NCI-H2107 (cell line): ENCODE measurements at places on chromosomes 5 and 9.

GRCh38 chr9:115733318-115734110, 420.1 kb upstream of the PAPPA start:
- no peak for DNase-seq

DNA sequence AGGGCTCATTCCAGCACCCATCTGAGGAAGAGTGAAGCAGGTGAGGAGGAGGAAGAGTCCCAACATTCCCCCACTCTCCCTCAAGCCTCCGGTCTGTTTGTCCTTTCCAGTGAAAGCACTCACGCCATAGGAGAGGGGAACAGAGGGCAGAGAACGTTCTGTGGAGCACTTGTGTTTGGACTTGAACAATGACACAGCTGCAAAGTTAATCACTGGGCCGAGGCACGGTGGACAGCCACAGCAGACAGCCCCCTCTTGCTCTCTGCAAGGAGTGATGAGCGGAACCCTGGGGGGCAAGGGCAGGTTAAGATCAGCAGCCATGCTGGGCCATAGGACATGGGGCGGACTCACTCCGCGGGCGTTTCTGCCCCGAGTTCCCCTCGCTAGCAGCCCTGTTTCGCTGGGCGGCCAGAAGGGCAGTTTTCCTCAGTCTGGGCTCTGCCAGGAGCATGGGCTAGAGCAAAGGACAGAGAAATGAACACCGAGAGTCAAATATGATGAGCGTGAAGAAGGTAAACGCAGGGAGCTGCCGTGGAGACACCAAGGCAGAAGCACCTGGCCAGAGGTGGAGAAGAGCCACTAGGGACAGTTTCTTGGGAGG, 185.7 kb downstream of the GAPVD1 start:
- no peak for DNase-seq

- no peak for DNase-seq
Observed at GRCh38 chr5:40033009-40033408, 608.2 kb upstream of the DAB2 start.

GRCh38 chr5:96641368-96642280, 20.6 kb upstream of the CAST start:
- no peak for DNase-seq

- DNase-seq: no peak
Observed at GRCh38 chr9:27308691-27309390, 11.9 kb upstream of the EQTN start.

DNA sequence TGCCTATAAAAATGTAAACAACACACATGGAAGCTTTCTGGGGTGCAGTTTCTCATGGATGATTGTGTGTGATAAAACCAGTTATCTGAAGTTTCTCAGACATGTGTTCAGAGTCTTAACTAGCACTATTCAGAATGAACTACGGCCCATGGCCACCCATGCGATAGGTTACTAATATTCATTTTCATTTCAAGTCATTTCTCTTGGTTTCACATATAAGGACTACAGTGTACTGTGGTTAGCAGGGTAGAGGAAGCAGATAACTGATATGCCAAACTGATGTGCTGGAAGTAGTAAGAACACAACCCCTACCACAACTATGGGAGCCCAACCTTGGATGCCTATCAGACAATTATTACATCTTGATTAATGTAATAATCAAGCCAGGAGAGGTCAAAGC, 372.1 kb downstream of the DTWD2 start:
- no peak for DNase-seq

DNA sequence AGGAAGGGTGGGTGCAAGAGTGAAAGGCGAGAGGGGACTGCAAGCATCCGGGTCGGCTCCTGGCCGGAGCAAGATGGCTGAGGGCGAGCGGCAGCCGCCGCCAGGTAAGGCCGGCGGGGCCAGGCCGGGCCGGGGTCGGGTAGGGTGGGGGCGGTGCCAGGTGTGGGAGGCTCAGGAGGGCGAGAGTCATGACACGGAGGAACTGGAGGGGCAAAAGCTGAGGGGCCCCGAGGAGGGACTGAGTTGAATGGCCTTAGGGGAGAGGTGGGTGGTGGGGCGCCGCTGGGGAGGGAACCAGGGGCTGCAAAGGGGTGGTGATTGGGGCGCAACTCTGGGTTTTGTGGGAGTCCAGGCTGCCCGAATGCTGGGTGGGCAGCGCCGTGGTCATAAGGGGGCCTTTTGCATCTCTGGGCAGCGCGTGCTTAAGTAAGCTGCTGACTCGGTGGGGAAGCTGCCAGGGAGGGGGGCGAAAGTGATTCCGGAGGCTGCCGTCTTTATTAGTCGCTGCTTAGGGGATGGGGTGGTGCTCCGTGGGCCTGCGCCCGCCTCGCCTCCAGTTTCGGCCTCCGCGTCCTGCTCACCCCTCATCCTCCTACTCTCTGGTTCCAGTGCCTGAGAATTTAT, 425 bp downstream of the PTPA start:
- no peak for DNase-seq

- no peak for DNase-seq
Observed at GRCh38 chr5:127338501-127338900, 47.9 kb downstream of the MEGF10 start.

DNA sequence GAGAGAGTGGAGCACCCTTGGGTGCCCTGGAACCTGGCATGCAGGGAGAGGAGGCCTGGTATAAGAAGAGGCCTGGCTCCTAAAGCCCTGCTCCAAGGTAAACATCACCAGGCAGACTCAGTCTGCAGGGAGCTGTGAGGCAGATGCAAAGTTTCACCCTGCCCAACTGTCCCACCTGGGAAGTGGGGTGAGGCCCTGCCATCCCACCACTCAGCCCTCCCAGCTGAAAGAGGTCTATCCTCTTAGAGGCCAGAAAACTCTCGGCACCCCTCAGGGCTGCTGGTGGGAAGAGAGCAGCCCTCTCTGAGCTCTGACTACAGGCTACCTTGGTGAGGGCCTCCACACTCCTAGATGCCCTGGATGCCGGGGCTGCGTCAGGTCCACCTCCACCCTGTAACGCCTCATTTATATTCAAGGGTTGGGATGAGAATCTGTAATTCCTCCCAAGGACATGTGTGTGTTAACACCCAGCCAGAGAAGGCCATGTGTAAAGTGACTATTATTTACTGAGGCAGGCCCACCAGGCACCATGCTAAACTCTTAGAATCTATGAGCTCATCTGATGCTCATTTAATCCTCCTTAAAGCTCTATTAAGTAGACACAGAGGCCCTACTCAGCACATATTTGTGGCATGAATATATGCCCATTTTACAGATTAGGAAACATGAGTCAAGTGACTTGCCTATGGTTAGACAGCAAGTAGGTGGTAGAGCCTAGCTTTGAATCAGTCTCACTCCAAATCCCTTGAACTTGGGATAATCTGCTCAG, 205.9 kb downstream of the FSTL4 start:
- DNase-seq: no peak

DNA sequence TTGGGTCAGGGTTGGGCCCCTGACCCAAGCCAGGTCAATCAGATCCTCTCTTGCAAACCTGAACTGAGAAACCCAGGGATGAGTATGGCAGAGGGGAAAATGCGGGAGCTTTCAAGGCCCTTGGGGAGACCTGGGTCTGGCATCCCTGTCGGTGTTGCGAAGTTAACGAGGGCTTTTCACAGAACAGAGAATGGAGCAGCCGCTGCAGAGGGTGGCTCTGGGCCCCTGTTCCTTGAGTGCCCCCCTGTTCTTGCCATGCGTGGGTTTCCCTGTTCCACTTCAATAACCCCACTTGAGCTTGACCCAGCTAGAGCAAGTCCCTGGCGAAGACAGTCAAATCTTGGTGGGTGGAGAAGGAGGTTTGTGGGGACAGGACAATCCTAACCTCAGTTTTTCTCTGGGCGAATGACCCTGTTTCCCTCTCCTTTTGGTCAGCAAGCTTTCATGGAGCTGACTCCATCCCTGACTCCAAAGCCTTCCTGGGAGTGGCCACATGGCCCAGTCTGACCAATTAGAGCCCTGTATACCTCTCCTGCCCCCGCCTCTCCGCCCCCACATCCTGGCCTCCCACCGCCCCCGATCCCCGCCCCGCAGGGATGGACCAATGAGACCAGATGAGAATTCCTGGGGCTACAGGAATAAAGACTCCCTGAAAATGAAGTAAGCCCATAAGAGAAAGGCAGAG, 2.9 kb upstream of the VDAC1 start:
- no peak for DNase-seq

DNA sequence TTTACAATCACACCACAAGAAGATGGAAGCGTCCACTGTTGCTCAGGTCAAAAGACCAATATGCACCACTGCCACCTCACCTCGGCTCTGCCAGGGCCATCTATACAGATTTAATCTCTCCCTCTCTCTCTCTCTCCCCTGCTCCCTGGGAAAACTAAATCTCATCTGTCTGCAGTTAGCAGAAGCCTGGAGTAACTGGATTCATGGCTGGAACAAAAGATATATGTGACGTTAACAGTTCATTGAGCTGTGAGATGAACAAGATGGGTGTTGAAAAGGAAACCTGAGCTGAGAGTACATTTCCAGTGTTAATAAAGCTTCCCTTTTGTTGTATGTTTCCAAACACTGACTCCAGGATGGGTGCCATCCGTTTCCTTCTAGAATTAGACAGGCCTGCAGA, 369.7 kb downstream of the CDK5RAP2 start:
- no peak for DNase-seq

GRCh38 chr9:2345013-2345412, 276.6 kb upstream of the VLDLR start:
- no peak for DNase-seq

DNA sequence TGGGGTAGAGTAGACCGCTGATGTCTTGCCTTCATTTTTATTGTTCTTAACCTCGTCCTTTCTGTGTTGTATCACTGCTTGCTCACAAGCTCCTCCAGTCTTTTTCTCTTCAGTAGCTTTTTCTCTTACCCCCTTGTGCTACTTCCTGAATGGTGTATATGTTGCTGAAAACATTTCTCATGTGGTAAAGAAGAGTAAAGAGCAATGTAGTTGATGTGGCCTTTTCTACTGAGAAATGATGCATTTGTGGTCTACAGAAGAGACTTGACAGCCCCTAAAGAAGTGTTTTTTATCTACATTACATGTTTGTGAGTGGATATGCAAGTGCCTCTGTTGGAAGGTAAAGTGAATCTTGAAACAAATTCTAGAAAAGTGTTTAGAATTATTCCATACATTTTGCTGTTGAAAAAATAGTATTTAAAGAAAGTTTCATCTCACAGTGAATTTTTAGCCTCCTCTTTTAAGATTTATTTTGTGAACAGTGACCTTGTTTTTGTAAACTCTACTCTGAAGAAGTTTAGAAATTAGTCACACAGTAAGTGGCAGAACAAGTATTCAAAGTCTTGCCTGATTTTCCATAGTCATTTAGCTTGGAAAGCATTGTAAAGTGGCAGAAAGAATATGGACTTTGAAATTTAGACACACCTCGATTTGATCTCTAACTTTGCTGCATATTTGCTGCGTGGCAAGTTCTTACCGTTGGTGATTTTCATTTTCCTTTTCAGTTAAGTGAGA, 17.4 kb downstream of the CDC42SE2 start:
- no peak for DNase-seq

GRCh38 chr9:132136151-132136780, 25.6 kb upstream of the NTNG2 start:
- DNase-seq: no peak

DNA sequence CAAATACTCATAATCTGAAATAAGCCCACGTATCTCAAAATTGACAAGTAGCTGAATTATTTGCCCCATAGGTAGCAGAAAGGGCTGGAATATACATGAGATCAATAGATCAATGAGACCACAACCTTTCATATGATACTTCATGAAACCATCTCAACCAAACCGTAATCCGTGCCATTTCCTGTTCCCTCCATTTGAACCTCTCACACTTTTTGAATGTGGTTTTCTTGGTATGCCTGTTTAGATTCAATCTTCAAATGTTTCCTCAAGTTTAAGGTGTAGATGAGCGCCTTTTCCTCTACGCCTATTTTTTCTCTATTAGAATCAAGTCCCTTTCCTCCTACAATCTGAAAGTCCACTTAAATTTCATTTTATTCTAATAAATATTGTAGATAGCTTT, 805.5 kb downstream of the EFNA5 start:
- no peak for DNase-seq

- no peak for DNase-seq
Observed at GRCh38 chr9:17843236-17843635, 264.4 kb downstream of the SH3GL2 start.

DNA sequence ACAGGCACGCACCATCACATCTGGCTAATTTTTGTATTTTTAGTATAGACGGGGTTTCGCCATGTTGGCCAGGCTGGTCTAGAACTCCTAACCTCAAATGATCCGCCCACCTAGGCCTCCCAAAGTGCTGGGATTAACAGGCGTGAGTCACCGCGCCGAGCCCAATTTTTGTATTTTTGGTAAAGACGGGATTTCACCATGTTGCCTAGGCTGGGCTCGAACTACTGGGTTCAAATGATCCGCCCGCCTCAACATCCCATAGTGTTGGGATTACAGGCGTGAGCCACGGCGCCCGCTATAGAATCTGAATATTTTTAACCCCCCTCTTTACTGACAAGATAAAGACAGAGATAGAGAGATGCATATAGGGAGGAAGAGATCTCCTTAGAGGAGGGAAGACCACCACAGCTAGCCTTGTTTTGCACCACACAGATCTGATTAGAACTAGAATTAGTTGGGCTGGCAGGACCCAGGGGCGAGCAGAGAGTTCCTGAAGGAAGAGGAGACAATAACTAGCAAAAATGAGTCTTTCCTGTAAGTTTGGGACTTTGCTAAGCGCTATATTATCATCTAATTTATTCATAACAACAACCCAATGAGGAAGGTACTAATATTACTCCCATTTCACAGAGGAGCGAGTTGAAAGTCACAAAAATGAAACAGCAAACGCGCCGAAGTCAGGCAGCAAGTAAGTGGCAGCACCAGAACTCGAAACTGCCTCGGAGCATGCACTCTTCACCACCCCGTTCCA, 1.5 kb upstream of the ANKHD1 start:
- DNase-seq: no peak

- no peak for DNase-seq
Observed at GRCh38 chr5:71482132-71482531, 26.7 kb downstream of the BDP1 start.

DNA sequence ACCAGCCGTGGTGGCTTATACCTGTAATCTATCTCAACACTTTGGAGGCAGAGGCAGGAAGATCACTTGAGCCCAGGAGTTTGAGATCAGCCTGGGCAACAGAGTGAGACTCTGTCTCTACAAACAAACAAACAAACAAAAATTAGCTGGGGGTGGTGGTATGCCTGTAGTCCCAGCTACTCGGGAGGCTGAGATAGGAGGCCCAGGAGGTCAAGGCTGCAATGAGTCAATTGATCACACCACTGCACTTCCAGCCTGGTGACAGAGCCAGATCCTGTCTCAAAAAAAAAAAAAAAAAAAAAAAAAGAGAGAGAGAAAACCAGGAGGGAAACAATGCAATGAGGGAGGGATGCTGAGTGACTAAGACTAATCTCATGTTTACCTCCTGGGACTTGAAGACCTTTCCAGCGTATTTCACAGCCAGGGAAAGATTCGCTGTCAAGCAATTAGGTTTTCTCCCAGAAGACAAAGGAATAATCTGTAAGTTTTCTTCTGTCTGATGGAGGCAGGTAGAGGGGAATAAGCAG, 51.1 kb upstream of the MIER3 start:
- DNase-seq: no peak

GRCh38 chr9:90393365-90394152, 249.1 kb downstream of the DIRAS2 start:
- DNase-seq: no peak

- no peak for DNase-seq
Observed at GRCh38 chr5:146151970-146152369, 30.5 kb downstream of the LARS1 start.
